ENCODE measurements at places on chromosomes 2 and 18.

DNA sequence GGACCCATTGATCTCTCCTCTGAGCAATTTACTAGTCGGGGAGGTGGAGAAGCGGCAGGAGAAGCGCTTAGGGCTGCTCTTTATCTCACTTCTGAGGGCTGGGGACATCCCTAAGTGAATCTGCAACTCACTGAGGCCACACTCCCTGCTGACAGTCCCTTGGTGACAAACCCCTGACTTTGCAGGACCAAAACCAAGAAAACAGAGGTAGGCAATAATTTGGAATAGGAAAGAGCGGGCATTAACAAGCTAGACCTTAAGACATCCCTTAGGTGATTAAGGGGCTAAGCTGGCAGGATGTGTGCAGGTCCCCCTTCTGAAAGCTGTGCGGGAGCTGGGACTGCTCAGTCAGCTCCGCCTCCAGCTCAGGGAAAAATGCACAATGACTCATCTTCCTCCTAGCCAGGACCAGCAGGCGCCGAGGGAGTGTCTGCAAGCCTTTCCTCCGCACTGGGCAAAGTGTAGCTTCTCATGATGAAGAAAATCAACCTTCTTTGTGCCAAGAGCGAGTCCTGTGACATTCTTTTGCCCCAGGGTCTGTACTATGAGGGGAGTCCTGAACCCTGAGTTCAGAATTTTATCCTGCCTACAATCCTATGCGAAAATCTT lies 63.3 kb downstream of the BOD1L2 start:
- peak; percentile 7 for DNase-seq

DNA sequence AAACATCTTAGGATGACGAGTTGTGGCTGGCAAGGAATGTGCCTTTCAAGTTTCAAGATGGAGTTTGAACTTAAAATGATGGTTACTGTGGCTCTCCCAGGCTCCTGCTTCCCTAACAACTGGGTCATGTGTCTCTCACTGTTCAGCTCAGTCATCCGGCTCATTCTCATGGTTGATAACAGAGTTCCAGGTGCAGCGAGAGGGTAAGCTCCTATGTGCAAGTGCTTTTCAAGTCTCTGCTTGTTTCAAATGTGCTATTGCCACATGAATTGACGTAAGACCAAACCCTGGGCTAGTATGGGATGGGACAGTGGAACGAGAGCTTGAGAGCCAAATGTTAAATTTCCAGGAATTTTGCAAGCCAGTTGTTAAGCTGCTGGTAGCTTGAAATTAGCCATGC lies 19.5 kb upstream of the PUM2 start:
- no peak for DNase-seq

- no peak for DNase-seq
These were observed 525.8 kb upstream of the LINC00305 start for GRCh38 chr18:64674694-64675093.

GRCh38 chr2:176561706-176562105 lies 292.5 kb downstream of the MTX2 start:
- DNase-seq: no peak

- no peak for DNase-seq
These were observed 1.3 kb downstream of the PGAP1 start for GRCh38 chr2:196925051-196925767.

GRCh38 chr2:216082805-216083204 lies 1.1 kb downstream of the TMEM169 start:
- DNase-seq: no peak

DNA sequence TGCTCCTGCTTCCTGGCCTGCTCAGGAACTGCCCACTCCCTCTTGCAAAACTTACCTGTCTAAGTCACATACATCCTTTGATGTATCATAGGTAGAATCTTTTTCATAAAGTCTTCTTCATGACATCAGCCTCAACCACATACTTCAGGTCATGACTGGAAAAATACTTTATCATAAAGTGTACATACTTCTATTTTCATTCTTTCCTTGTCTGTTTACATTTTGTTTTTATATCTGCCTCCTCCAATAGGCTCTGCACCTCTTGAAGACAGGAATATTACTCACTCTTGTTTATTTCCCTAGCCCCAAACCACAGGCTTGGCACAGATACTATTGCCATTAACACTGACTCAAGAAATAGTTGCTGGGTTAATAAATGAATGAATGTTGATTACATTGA lies 43.6 kb upstream of the ZNF804A start:
- DNase-seq: no peak

DNA sequence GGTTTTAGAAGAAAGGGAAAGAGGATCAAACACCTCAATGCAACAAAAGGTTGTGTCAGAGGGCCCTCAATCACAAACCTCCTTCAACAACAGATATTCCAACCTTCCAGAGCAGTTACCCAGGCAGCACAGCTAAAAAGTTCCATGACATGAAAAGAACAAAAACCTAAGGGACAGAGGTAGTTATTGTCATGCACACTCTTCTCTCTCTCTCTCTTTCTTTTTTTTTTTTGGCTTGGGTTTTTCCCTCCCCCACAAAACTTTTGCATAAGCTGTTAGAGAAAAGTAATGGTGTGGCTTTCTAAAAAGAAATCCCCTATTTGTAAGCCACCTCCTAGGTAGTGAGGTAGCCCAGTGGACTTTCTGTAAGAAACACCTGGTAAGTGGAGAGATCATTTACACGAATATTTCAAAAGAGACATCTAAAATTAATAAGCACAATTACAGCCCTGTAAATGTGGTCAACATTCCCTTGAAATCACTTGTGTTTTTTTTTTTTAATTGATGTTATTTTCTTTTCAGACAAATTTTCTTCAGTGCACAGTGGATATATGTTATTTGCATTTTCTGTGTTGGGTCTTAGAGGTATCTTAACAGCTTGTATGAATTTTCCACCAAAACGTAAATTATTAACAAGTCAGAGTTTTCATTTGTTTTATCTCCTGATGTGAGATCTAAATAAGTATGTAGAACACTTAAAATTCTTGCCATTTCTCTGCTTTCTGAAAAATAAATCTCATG lies 48.4 kb downstream of the ZEB2 start:
- DNase-seq: no peak

- no peak for DNase-seq
These were observed 12.0 kb upstream of the TFPI start for GRCh38 chr2:187566266-187566665.

GRCh38 chr2:12487253-12488004 lies 229.3 kb upstream of the TRIB2 start:
- DNase-seq: no peak

DNA sequence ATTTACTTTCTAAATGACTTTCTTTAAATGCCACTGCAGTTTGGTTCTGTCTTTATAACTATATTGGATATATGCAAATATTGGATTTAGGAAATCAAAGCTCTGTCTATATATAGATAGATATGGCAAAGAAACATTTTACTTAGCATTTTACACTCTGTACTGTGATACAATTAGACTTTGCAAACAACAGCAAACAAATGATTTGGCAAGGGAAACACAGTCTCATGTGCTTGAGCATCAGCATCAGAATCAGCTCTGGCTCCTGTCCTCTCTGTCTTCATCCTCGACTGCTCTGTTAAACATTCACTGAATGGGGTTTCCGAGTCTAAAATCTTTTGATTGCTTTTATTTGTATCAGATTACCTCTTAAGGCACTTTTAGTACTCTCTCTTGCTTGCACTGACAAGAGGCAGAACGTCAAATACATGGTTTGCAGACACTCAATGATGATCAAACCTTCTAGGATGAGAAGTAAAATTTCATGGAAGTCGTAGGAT lies 176.8 kb upstream of the LRP1B start:
- no peak for DNase-seq

- no peak for DNase-seq
These were observed 109.9 kb upstream of the OTOS start for GRCh38 chr2:240250150-240250984.

- DNase-seq: no peak
These were observed 472.8 kb downstream of the PLCL1 start for GRCh38 chr2:198277181-198277580.

- DNase-seq: no peak
These were observed 81.2 kb downstream of the STK39 start for GRCh38 chr2:168165985-168166901.

- DNase-seq: no peak
These were observed 5.2 kb downstream of the CD207 start for GRCh38 chr2:70830366-70830765.

DNA sequence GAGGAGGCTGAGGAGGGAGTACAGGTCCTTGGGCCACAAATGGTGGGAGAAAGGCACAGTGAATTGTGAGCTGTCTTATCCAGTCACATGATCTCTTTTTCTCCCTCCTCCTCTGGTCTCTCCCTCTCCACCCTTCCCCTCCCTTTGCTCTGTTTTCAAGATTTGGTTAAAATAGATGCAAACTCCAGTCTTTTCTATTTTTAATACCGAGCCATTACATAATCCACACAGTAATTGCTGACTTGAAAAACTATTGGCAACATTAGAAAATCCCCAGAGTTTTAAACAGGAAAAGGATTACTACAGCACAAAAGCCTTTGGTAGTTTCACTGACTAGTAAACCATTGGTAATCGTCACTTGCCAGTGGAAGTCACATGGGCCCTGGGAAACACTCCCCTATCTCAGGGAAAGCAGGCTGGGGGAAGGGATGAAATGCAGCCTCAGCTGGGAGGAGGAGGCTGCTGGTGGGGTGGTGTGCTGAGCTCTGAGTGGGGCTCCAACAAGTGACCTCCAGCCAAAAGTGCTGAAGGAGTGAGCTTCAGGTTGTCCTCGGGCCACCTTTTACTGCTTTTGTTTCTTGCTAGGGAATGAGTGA lies 57.4 kb upstream of the PCBP1 start:
- DNase-seq: no peak

DNA sequence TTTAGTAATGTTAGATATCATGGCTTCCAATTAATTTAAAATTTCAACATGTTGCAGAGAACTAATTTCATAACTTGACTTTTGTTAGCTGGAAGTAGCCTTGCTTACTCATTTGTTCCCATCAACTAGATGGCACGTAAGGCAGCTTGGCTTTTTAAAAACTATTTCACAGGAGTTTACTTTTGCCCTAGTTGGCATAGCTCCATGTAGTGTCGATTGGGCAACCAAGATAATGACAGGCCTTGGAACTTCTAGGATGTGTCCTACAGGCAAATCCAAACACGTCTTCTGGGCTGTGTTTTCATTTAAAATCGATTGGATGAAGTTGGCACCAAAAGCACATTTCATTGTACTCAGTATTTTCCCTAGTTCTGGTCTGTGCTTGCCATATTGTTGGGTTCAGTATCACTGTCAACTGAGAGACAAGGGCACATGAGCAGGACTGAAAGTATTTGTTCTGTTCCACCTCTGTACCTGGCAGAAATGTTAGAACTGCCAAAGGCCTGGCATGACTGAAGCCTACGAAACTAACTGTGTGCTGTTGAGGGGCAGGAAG lies 29.4 kb downstream of the HADHB start:
- DNase-seq: peak; percentile 87

DNA sequence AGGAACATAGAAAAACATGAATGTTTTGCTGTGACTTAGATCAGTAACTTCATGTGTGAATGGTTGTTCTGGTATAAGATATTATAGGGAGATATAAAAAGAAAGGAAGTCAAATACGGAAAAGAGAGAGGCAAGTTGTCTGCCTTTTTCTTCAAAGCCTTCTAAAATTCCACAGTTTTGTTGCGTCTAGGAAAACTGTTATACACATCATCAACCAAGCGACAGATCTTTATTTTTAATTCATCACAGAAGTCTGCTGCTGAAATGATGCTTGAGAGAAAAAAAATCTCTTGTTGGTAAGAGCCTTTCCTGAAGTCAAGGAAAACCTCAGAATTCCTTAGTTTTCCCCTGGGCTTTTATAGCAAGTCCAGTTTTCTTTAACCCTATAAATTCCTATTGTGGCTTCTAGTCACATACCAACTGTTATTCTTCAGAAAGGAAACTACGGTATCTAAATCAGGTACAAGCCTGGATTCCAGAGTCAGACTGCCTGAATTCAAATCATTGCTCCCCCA lies 36.3 kb upstream of the TANC1 start:
- DNase-seq: no peak

GRCh38 chr2:127448526-127448925 lies 30.3 kb downstream of the PROC start:
- DNase-seq: no peak
